ENCODE measurements at places on chromosomes 6 and 20. TPM values are rescaled to one million over a fixed set of nuclear protein-coding genes. Genes with fewer than 3 reads are reported as not detected.
A peak's percentile ranks its signal among the peaks of the same experiment; 100 is the strongest.

DNA sequence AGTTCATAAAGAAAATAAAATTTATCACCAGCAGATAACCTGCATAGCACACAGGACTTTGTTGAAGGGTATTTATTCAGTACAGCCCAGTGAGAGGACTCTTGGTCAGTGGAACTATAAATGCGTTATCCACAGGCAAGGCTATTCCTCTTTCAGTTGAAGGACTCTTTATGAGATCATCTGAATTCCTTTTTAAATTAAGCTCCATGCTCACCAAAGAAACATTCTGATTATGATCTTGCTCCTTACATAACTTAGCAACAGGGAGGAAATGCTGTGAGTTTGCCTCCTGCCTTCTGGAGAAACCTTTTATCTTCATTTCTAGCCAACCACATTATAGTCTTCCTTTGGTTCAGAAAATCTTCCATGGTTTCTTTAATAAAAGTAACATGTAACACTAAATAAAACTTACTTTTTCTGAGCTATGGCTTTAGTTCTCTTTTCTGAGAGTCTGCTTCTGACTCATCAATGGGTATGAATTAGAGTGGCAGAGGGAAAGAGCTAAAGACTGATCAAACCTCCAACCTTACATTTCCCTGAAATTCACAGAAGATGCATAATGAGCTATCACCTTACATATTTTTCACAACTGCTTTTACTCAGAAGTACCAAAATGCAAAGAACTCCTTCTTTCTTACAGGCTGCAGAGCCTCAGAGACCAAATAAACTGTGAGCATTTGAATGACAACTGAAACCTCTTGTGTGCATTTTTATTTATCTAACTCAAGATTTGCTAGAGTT, 267.2 kb downstream of the ADGRG6 start:
- peak; percentile 7 for DNase-seq

DNA sequence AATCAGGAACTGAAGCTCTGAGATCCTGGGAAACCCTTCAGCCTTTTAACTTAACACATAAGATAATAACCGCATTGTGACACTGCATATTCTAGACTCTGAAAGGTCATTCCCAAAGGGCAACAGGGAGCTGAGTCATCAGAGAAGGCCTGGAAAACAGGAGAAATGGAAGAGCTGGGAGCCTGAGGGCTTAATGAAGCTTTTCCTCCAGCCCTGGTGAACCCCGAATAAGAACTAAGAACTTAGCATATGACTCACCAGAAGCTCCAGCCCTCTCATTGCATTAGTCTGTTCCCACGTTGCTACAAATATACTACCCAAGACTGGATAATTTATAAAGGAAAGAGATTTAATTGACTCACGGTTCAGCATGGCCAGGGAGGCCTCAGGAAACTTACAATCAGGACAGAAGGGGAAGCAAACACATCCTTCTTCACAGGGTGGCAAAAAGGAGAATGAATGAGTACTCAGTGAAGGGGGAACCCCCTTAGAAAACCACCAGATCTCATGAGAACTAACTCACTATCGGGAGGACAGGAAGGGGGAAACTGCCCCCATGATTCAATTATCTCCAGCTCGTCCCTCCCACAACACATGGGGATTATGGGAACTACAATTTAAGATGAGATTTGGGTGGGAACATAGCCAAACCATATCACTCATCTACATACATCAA, 648.5 kb downstream of the TFAP2A start:
- peak; percentile 89 for DNase-seq

DNA sequence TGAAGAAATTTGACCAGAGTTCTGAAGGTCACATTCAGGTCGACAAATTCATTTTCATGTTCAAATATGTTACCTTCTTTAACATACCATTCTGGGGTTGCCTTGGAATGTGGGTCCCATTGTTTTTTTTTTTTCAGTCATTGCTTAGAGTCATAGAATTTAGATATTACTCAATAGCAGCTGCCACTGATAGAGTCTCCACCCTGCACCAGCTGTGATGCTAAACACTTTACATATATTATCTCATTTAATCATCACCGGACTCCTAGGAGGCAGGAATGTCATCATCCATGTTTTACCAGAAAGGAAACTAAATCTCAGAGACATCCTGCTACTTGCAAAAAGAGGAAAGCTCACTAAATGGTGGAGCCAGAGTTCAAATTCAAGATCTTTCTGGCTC, 204.7 kb downstream of the ESR1 start:
- no peak for DNase-seq

Gene EDN1
- 30.2 TPM for total RNA-seq

Gene KCNK16
- total RNA-seq = not detected

Gene THBD
- total RNA-seq = 5.1 TPM

- DNase-seq = peak; percentile 59
These were observed 122.4 kb downstream of the RIN2 start for GRCh38 chr20:19880256-19881079.

- DNase-seq = peak; percentile 68
These were observed 2.0 kb downstream of the SPAG4 start for GRCh38 chr20:35617397-35618262.

GRCh38 chr20:47768016-47768824, 17.1 kb downstream of the SULF2 start:
- DNase-seq = peak; percentile 40

DNA sequence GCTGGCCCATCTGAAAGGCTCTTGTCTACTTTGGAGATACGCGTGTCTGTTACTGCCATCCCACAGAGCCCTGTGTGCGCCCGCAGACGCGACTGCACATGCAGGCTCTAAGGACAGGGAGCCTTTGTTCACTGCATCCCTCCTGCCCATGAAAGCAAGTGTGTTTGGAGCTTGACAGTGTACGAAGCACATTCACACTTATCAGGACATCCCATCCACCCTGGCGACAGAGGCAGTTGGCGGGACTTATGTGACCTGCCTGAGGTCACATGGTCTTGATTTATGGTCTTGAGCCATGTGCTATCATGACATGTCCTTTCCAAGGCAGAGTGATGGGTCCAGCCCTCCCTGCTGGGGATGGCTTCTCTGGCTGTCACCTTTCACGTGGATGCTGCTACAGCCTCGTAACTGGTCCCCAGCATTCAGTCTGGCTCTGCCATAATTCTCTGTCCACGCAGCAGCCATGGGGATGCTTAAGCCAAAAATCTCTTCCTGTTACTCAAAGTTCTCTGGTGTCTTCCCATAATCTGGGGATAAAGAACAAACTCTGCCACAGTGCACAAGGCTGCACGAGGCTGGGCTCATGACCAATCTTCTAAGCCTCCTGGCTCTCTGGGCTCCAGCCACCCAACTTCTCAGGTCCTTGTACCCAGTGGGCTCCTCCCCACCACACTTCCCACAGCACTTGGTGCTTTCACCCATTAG, 36.3 kb upstream of the FAM83D start:
- DNase-seq = no peak

Gene KHDC1L
- not detected for total RNA-seq

- peak; percentile 45 for DNase-seq
These were observed 31.8 kb downstream of the CNKSR3 start for GRCh38 chr6:154478701-154479060.

Gene COL12A1
- 6.6 TPM for total RNA-seq

GRCh38 chr20:34948030-34948429, 7.6 kb downstream of the GSS start:
- no peak for DNase-seq

DNA sequence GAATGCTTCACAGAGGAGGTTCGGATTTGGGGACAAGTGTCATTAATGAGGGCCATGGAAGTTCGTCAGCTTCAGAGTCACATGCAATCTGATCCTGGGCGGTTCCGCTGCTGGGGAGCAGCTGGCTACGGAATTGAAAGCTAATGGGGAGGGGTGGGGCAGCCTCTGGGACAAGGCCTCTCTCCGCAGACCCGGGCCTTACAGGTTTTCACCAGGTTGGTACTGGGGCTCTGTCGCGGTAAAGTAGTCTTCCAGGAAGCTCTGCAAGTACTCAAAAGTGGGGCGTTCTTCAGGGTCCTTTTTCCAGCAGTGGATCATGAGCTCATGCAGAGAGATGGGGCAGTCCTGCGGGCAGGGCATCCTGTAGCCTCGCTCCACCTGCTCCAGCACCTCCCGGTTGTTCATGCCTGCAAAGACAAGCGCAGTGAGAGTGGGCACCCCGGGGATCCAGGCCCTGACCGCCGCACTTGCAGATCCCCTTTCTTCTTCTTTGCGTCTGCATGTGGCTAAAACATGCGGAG, 55.9 kb upstream of the TRAF3IP2 start:
- no peak for DNase-seq

- no peak for DNase-seq
These were observed 12.2 kb upstream of the NCOA5 start for GRCh38 chr20:46101957-46102356.

DNA sequence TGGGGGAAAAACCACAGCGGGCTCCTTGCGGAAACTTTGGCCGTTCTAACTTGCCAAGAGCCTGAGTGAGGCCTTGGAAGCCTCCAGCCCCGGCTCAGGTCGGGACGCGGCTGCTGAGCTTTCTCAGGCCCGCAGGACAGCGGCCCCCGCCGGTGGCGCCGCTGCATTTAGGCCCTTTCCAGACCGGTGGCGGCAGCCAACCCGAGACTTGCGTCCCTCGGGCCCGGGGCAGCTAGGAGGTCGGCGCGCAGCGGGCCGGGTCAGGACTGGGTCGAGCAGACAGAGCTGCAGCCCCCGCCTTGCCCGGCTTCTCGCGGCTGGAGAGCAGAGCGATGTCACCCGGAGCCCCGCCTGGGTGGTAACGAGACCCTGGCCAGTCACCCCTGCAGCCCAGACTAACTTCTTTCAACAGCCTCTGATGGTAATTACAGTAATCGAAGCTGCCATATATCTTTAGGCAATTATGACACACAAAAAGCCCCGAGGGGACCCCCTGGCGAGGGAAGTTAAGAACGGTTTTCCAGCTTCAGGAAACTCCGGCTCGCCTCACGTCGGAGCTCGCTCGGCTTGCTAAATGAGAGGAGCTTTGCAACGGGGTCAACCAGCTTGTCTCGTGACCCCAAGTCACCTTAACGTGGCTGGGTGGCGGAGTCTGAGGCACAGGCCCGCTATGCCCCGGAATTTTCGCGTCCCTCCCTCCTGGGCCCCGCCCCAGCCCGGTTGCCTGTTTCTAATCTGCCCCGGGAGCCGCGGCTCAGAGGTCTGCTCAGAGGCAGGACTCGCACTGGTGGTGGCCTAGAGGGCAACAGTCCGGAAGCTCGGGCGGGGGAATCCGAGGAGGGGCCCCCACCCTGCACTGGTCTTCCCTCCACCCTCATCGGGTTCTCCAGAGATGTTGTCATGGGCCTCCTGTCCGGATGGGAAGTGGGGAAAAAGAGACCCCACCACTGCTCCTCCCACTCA, 3.0 kb downstream of the NR2E1 start:
- DNase-seq = peak; percentile 60

DNA sequence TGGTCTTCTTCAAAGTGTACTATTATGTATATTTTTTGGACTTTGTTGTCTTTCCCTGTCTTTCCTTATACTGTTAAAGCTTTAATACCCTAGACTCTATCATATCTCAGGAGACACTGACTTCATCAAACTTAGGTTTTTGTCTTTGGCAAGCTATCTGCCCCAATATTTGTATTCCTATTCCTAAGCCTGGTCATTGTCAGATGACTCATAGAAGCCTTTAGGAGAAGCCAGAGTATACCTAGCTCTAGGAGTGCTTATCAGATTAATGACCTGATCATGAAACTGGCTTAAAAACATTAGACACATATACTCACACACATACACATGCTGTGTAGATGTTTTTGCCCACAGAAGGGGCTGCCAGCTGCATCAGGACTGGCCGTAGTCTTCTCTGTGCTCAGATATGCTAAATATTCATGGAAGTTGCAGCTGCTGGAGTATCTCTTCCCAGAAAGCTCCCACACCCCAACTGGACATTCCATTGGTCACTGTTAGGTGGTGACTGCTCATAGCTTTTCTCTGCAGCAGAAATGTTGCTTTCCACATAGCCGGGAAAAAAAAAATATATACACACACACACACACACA, 102.0 kb downstream of the ANKS1A start:
- DNase-seq = no peak

Gene CENPB
- 94.1 TPM for total RNA-seq

- peak; percentile 89 for DNase-seq
These were observed 235.1 kb upstream of the ZNF217 start for GRCh38 chr20:53828682-53829254.

- no peak for DNase-seq
These were observed 74.1 kb downstream of the TFAP2C start for GRCh38 chr20:56702931-56703840.

DNA sequence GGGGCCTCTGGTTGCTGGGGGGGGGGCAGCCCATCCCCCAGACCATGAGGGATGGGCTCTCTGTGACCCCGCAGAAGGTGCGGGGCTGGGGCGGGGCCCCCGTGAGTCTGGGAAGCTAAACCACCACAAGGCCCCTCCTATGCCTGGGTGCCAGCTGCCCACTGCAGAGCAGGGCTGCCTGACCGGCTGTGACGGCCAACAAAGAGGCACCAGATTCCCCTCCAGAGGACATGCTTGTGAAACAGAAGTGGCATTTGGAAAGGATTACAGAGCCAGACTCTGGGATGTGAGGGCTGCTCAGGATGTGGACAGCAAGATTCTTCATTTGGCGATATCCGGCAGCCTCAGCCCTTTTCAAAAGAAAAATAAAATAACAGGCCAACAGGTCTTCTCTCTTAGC, 16.5 kb upstream of the NTSR1 start:
- DNase-seq = no peak

DNA sequence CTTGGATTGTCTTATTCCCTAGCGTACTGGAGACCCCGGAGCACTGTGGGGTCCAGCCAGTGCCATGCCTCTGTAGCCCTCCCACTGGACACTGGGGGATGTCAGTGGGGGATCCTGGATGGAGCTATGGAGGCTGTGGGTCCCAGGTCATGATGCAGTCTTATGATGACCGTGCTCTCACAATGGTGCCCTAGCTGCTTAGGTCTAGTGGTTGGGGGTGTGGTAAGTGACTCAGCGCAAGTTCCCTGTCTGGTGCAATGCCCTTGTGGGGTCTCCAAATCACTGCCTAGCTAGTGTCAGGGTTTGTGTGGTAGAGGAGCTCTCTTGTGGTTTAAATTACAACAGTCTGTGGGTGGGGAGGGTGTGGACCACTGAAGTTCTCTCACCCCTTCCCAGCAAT, 135.4 kb downstream of the CDC5L start:
- DNase-seq = no peak

Gene PI16
- not detected for total RNA-seq

Data from Daoy (cell line).